ENCODE measurements at places on chromosomes 3 and 15.

GRCh38 chr15:73935547-73935946, 9.3 kb downstream of the LOXL1 start:
- no peak for DNase-seq

DNA sequence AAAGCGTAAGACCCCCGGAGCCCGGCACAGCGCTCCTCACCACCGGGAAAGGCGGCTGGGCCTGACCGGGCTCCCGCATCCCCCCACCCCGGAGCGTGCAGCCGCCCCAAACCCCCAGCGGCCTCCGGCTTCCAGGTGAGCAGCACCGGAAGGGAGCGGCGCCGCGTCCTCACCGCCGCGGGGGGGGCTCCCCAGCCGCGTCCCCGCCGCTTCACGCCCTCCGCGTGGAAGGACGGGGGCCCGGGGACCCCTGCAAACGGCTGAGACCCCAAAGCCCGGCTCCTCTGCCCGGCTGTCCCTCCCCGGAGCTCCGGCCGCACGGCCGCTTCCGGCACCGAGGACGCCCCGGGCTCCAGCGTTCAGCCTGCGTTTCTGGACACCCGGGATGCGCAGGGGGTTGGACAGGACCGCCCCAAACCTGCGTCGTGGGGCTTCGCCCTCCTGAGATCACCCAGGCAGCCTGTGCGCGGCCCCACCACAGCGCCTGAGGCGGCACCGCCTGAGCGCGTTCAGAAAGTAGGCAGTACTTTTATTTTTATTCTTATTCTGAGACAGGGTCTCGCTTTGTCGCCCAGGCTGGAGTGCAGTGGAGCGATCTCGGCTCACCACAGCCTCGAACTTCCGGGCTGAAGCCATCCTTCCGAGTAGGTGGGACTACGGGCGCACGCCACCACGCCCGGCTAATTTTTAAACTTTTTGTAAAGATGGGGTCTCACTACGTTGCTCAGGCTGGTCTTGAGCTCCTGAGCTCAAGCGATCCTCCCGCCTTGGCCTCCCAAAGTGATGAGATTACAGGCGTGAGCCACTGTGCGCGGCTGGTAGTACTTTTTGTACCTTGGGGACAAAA, 51.6 kb upstream of the BLM start:
- no peak for DNase-seq

GRCh38 chr3:20673866-20674265, 487.9 kb upstream of the SGO1 start:
- no peak for DNase-seq

GRCh38 chr3:195869413-195870001, 38.8 kb downstream of the TNK2 start:
- DNase-seq: no peak

DNA sequence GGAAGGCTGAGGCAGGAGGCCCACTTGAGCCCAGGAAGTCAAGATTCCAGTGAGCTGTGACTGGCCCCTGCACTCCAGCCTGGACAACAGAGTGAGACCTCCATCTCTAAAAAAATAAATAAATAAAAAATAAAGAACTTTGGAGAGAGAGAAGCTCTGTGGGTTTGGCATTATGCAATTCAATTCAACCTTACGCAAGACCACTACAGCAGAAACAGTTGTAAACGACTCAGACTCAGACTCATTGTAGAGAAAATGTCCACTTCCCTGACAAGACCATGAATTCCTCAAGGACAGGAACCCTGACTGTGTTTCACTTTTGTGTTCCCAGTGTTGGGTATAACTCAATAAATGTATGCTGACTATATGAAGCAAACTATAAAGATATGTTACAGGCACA, 90.3 kb upstream of the C3orf80 start:
- no peak for DNase-seq

DNA sequence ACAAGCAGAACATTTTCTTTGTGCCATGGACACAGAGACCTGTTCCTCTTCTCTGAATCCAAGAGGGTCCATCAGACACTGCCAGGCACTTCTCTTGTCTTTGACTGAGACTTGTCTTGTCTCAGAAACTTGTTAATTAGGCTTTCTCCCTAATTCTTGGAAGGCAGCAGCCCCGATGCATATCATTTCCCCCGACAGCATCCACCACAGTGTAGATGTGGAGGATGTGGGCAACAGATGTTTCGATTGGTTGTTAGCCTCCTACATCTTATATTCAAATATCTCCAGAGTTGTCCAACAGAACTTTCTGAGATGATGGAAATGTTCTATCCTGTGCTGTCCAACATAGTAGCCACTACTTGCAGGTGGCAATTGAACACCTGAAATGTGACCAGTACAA, 15.5 kb downstream of the GASK1A start:
- DNase-seq: no peak

DNA sequence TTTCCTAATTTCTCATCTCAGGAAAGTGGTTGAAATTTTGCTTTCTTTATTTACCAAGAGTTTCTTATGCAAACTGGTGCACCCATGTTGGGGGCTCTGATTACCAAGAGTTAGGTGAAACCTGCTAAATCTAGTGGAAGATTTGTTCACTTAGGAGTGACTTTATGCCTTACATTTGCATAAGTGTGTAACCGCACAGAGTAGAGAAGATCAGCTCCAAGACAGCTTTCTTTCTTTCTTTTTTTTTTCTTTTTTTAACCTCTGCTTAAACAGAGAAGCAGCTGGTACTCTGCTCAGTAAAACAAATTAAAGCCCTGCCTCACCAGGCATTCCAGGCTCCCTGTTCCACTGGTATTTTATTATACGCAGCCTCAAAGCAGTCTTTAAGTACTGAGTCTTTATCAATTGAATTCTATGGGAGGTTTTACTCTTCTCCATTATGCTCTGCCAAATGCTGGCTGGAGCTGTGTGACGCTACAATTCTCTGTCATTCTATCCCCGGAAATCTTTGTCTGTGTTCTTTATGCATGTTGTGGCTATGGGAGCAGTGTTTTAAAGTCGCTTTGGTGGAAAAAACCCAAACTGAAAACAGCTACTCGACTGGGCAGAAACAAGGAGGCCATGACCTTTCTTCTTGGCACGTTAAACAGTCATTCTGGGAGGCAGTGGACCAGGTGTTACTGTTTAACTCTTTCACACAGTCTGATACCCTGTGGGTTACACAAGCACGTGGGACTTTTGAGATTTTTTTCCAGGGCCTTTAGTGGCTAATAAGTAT, 55.2 kb upstream of the GBE1 start:
- DNase-seq: no peak

DNA sequence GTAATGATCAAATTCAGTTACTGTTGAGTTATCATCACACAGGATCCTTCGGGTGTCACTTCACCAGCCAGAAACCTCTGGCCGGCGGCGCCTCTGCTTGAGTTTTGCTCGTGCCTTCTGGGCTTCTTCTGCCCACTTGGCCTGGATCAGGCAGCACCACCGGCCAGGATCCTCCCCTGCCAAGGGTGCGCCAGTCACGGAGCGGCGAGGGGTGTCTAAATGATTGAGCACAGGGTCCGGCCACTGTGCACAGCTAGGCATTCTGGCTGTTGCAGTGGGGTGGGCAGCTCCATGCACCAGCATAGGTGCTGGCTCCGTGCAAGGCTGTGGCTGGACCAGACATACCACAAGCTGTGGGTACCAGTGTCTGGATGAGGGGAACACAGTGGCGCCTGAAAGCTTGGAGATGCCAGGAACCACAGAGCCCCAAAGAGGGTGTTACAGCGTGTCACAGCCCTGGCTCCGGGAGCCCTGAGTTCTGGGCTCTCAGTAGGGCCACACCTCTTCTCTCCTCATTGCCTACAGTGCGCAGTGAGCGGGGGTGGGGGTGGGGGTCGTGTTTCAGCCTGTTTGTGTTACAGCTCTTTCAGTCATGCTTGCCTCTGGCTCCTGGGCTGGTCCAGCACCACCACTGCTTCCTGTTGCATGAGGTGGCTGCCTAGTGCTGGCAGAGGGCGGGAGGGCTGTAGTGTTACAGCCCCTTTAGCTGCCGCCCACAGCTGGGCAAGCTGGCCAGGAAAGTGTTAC, 169.4 kb downstream of the FNDC3B start:
- no peak for DNase-seq

DNA sequence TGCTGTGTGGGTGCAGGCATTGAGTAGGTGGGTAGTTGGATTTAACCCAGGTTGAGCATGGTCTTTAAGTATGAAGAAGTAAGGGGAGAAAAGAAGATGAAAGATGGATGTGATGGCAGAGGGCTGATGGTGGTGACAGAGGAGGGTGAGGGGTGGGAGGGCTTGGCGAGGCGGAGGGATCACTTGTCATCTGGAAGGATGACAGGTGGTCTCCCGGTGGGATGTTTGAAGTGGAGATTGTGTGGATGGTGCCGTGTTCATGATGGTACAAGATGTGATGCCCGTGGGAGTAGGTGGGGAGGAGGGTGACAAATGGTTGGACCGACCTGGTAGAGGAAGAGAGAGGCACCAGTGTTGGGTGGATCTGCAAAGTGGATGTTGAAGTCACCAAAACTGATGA, 208.8 kb downstream of the RPLP1 start:
- no peak for DNase-seq

DNA sequence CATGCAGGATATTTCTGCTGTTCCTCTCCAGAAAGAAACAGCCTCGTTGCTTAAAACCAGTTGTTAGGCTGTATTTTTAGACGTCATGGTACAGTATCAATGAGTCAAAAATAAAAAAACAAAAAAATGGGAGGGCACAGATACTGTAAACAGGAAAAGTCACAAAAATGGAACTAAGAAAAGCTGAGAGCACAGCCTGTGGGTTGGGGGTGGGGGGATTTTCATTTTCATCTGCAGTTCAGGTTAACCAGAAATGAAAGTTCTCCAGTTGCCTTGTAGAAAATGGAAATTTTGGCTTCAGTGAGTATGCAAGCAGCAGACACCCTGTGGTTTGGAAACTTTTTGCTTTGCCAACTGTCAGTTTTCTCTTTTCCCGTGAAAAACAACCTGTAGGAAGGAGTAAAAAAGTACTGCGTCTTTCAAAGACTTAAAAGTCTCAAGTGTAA, 59.0 kb downstream of the FRMD4B start:
- DNase-seq: no peak

GRCh38 chr3:128238184-128238489, 84.9 kb downstream of the EEFSEC start:
- DNase-seq: no peak

- DNase-seq: no peak
These were observed 5.6 kb upstream of the MAGEF1 start for GRCh38 chr3:184717399-184717983.

DNA sequence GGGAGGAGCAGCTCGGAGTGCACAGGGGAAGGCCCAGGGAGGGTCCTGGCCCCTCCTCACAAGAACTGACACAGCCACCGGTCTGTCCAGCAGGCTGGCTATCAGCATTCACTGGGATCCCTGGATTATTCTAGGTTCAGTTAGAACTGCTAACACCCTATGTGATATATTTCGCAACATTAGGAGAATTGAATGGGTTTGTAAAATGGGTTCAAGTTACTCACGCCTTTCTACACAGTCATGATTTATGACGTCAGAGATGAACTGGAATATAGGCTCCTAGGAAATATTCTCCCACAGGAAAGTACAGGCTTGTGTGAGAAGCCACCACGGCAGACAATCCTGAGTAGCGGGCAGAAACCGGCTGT, 969 bp upstream of the BSN start:
- no peak for DNase-seq

GRCh38 chr3:159629329-159630084, 359.1 kb upstream of the IL12A start:
- no peak for DNase-seq

DNA sequence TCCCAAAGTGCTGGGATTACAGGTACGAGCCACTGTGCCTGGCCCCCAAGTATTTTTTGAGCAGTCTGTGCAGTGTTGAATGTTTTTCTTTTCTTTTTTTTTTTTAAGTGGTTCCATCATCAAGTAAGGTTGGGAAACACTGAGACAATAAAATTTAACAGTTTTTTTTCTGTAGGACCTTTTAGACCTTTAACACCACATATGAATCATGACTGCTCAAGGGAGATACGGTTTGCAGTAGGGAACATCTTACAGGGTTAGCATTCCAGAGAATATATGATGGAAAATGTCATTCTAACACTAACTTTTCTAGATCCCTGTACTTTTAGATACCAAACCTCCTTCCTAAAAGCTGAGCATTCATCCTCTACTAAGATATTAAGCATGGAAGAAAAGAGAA, 41.7 kb downstream of the SNX4 start:
- no peak for DNase-seq

DNA sequence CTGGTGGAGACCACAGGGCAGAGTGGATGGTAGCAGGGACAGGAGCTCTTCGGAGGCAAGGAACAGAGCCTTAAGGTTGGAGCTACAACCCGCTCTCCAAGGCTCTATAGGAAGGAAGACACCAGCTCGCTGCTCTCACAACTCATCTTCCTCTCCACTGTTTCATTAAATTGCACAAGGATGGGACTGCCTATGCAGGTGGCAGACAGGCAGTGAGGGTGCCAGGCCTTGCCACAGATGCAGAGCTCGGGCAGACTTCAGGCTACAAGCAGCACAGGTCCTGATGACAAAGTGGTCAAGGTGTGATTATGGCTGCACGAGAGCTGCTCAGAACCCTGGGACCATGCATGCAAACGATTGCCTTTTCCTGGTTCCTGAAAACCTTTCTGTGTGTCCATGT, 144.6 kb downstream of the FOXP1 start:
- DNase-seq: no peak

- no peak for DNase-seq
These were observed 2.6 kb downstream of the ZBTB47 start for GRCh38 chr3:42655980-42656679.

DNA sequence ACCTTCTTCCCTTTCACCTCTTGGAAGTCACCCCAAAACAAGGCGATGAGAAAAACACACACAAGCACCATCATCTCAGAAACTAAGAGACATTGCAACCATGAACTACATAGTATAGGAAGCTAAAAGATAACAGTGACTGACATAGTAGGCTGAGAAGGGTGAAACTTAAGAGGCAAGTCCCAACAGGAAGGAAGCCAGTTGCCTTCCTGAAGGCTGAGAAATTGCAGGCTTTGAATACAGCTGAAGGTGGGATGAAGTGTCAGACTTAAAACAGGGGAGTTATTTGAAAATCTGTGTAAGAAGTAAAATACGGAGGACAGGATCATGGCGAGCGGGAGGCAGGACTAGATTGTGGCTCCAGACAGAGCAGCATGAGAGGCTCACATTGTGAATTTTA, 27.8 kb downstream of the SLC27A2 start:
- DNase-seq: no peak

- no peak for DNase-seq
These were observed 3.2 kb upstream of the PODXL2 start for GRCh38 chr3:127625821-127626220.

DNA sequence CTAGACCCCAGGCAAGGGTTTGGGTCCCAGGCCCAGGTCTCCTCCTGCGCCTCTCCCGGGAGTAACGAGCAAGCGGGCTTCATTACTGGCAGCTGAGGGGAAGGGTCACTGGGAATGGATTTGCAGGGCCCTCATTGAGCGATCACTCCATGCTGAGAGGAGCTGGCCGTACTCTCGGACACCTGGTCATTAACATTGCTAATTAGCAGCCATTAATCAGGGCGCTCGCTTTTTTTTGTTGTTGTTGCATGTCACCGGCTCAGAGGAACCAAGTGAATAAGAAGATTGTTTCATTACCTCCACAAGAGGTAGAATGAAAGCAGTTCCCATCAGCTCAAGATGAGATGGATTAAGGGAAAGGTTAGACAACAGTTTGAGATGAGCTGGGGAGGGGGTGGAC, 293.0 kb upstream of the ATP11B start:
- no peak for DNase-seq

- DNase-seq: no peak
These were observed at the start of gene SPSB4 for GRCh38 chr3:141050576-141051442. SPSB4 (plus strand) TSS chr3:141051347; CDS start chr3:141066105, 14,758 bp downstream.

GRCh38 chr3:41115069-41115468, 84.2 kb upstream of the CTNNB1 start:
- DNase-seq: no peak

All from amniotic stem cell (primary cell).